ENCODE measurements at places on chromosomes 2 and 18. TPM values are rescaled to one million over a fixed set of nuclear protein-coding genes. Genes with fewer than 3 reads are reported as not detected.

- H3K4me3 ChIP-seq, result no peak overlapping the region
- no peak for DNase-seq
- no peak overlapping the region for H3K27ac ChIP-seq
- no peaks in the 10 kb centered on the region for H3K36me3 ChIP-seq
- no peaks in the 10 kb centered on the region for H3K4me1 ChIP-seq
Observed at GRCh38 chr2:13474538-13474937, 757.8 kb downstream of the TRIB2 start.

DNA sequence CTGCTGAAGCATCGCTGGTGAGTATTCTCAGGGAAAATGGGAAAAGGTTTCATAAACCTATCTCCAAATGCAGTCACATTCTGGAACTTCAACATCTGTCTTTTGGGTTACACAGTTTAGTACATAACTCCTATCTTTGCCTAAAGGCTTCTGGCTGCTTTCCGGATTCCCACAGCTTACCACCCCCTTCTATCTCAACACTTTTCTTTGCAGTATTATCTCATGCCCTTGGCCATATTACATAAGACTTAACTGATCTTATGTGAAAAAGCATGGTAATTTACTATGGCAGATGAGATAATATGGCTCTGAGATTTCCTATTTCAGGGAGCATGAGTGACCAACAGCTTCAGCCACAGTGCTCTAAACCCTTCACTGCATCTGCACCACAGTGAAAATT is 369.3 kb upstream of the LINC00305 start:
- no peaks in the 10 kb centered on the region for H3K4me1 ChIP-seq
- H3K4me3 ChIP-seq, result no peak overlapping the region
- H3K27me3 ChIP-seq, result no peaks in the 10 kb centered on the region
- no peak for DNase-seq
- no peak overlapping the region for H3K27ac ChIP-seq
- H3K36me3 ChIP-seq, result no peaks in the 10 kb centered on the region

- no peak overlapping the region for H3K4me3 ChIP-seq
- peaks cover 4% of the 10 kb centered on the region for H3K4me1 ChIP-seq
- no peaks in the 10 kb centered on the region for H3K27me3 ChIP-seq
Observed at GRCh38 chr2:207802650-207803049, 32.9 kb upstream of the FZD5 start.

DNA sequence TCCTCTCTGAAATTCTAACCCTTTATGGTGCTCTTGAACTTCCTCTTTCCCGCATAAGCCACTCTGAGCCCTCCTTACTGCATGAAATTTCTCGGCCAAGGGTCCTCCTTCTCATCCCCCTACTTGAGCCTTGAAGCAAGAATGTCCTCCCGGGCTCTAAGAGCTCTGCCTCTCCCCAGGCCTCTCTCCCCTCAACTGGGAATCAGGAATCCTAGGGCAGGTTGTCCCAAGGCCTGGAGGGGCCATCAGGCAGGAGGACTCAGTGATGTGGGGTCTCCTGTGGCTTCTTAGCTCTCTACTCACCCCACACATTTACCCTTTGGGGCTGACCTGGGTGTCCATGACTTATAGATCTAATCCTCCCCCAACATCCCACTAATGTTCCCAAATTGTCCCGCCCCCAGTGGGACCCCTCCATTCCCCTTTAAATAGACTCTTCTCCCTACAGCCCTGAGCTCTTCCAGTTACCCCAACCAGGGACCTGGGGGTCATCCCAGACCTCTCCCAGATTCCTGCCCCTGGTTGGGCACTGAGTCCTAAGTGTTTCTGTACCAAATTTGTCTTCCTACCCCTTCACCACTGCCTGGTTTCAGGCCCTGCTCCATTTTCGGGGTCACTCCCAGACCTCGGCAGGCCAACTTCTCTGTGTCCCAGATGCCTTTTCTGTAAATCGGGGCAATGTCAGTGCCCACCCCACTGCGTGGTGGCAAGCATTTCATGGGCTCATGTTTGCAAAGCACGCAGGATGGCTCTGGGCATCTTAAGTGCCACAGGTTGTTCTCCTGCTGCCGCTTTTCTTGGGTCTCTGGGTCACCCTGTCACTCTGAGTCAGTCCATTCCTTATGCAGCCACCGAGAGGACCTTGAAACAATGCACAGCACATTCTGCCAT is 171.2 kb downstream of the ASB1 start:
- no peak overlapping the region for H3K27ac ChIP-seq
- H3K36me3 ChIP-seq, result no peaks in the 10 kb centered on the region
- peaks cover 2% of the 10 kb centered on the region for H3K27me3 ChIP-seq
- DNase-seq, result no peak
- H3K4me1 ChIP-seq, result peaks cover 3% of the 10 kb centered on the region
- H3K4me3 ChIP-seq, result no peak overlapping the region

- H3K36me3 ChIP-seq, result no peaks in the 10 kb centered on the region
- H3K4me1 ChIP-seq, result no peaks in the 10 kb centered on the region
- DNase-seq, result no peak
Observed at GRCh38 chr2:4151521-4151920, 448.1 kb downstream of the DCDC2C start.

GRCh38 chr2:73933194-73933593 is 6.5 kb downstream of the DGUOK start:
- peaks cover 19% of the 10 kb centered on the region for H3K4me1 ChIP-seq
- H3K36me3 ChIP-seq, result peaks cover 6% of the 10 kb centered on the region
- H3K27ac ChIP-seq, result no peak overlapping the region
- DNase-seq, result no peak
- peaks cover 6% of the 10 kb centered on the region for H3K27me3 ChIP-seq

Gene RELCH
- 27.3 TPM for total RNA-seq

All from endothelial cell (in vitro differentiated cells).